ENCODE measurements at places on chromosomes 7 and 10. TPM values are rescaled to one million over a fixed set of nuclear protein-coding genes. Genes with fewer than 3 reads are reported as not detected.
A peak's percentile ranks its signal among the peaks of the same experiment; 100 is the strongest.

- no peak for DNase-seq
These were observed 43.4 kb upstream of the SLF2 start for GRCh38 chr10:100869399-100869798.

Gene HACD1
- 28.6 TPM for total RNA-seq

GRCh38 chr10:96618653-96619052, 31.8 kb upstream of the TM9SF3 start:
- DNase-seq = no peak

GRCh38 chr10:61460835-61461234, 7.7 kb upstream of the TMEM26 start:
- DNase-seq = no peak

Gene GUSB
- total RNA-seq = 48.2 TPM

Gene SFTPD
- 0.60 TPM for total RNA-seq

Gene CDCA7L
- total RNA-seq = 23.8 TPM

DNA sequence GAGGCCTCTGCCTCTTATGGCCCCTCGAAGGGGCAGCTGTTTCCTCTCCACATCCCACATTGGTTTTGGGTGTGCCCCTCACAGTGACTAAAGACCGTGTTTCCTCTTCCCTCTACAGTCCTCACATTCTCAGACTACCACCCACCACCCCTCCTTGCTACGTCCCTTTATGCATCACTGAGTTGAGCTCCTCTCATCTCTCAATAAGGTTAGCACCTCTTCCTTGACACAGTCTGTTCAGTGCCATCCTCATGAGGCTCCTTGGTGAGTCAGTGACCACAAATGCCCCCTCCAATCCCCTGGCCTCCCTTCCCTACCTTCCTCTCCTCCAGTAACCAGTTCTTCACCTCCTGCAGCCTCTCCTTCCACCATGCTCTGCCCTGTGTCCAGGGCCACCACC, 239.1 kb upstream of the MYO3A start:
- peak; percentile 56 for DNase-seq
